Fibroblast of mammary gland (primary cell): ENCODE measurements at places on chromosomes 12 and 14.

GRCh38 chr12:122875590-122876220, 20.2 kb downstream of the VPS37B start:
- DNase-seq, result no peak

GRCh38 chr12:2876431-2877046, 435 bp downstream of the FOXM1 start:
- peak; percentile 21 for DNase-seq

- no peak for DNase-seq
These were observed 34.1 kb upstream of the SMOC1 start for GRCh38 chr14:69845050-69845581.

- no peak for DNase-seq
These were observed 125.9 kb upstream of the MAP1LC3B2 start for GRCh38 chr12:116433249-116433648.

GRCh38 chr14:91376547-91377477, 40.8 kb downstream of the CCDC88C start:
- DNase-seq, result no peak

GRCh38 chr12:50220363-50220995, 53.3 kb upstream of the CERS5 start:
- DNase-seq, result peak; percentile 82

DNA sequence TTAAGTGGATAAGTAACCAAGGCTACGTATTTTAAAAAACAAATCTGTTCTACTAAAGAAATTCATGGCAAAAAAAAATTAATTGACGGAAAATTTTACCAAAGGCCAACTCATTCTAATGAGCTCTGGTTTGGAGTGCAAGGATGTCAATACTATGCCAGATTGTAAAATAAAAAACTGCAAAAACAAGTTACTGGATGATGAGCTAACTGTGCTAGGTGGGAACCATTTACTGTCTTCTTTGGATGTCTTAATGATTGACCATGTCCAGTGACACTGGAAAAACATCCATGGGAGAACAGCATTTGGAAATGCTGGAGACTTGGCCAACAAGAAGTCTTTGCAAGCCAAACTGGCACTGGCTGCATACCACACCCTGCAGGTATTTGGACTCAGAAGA, 41.6 kb downstream of the KITLG start:
- no peak for DNase-seq

- DNase-seq, result peak; percentile 87
These were observed 94.3 kb downstream of the RFLNA start for GRCh38 chr12:124389138-124389724.

DNA sequence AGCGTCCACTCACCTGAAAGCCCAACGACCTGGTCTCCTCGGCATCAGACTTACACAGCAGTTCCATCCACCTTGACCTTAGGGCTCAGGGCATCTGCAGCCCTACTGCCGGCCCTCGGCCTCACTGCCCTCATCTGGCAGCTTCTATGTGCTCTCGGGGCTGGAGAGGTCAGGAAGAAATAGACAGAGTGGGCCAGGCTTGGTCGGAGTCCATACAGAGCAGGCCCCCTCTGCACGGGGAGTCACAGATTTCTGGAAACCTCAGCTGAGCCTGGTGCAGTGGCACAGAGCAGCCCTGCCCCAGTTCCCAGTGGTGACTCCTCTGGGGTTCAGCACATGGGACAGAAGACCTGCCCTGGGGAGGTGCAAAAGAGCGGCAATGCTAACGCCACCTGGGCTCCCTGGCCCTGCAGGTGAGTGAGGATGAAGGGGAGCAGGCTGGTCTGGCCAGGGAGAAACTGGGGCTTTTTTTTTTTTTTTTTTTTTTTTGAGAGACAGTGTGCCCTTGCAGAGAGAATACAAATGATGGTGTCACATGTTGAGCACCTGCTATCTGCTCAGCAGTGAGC, 190.1 kb upstream of the PRMT8 start:
- DNase-seq, result no peak

DNA sequence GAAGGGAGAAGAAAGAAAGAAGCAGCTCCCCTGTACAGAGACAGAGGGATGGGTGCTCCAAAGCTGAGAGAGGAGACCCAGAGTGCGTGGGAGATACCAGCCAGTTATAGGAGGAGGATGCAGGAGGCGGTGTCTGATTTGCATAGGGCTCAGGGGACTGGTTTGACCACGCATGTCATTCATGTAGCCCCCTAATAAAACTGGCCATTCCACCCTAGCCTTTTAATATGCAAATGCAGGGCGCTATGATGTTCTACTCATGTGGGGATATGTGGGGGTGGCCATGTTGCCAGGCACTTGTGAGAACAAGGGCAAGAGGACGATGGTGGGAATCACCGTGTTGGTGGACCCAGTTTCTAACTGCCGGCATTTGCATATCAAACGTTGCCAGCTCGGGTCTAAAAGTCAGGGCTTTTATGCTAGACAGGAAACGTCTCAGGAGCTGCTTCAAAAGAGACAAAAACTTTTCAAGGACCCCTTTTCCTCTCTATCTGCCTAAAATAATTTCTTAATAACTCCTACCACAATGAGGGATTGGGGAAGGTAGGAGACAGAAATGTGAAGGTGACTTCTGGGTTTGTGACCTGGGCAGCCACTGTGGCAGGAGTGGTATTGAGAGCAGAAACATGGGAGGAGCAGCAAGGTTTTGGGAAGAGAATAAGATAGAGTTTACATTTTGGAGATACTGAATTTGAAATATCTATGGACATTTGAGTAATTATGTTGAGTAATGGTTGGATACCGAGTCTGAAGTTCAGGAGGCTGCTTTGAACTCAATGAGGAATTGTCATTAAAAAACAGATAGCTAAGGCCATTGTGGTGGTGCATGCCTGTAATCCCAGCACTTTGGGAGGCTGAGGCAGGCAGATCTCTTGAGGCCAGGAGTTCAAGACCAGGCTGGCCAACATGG, 2.2 kb upstream of the ATXN3 start:
- no peak for DNase-seq

DNA sequence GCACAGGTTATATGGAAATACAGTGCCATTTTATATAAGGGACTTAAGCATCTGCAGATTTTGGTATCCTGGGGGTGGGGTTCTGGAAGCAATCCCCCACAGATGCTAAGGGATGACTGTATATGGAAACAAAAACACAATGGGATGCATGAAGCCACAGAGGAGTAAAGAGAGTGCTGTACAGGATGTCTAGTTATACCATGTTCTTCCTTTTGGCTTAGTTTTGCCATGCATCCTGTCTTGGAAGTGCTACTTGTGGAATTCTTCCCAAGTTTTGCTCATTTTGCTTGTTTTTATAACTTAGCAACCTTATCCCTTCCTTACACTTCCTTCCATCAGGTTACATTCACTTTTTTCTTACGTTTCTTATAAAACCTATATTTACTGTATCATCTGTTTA, 55.6 kb downstream of the TRMT5 start:
- DNase-seq, result no peak

- no peak for DNase-seq
These were observed 821.8 kb downstream of the GALC start for GRCh38 chr14:87171141-87171540.

DNA sequence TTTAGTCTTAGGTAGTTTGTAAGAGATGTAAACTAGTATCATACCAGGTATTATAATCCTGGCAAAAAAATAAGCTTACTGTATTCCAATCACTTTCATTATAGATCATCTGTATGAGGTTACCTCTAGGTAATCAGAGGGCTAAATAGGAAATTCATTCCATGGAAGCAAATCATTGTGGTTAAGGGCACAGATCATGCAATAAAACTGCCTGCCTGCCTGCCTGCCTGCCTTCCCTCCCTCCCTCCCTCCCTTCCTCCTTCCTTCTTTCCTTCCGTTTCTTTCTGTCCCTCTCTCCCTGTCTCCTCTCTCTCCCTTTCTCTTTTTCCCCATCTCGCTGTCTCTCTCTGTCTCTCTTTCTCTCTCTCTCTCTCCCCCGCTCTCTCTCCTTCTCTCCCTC, 3.2 kb upstream of the CLEC9A start:
- no peak for DNase-seq

GRCh38 chr14:69818758-69819191, 21.7 kb upstream of the SLC10A1 start:
- peak; percentile 64 for DNase-seq
